ENCODE measurements at places on chromosomes 3 and 15.

DNA sequence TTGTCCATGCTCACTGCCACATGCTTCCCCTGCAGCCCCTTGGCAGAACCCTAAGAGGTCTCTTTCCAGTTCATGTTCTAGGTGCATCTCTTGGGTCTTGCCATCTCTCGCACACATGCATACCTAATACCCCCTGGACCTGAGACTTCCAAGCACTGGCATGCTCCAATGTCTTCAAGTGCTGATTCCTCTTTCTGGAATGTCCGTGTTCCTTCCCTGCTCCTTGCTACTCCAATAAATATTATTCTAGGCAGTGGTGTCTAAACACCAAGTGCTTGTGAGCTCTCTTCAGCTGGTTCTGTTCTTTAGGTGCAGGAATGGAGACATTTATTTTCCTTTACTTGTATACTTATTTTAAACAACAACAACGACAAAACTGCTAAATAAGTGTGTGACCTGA lies 370.1 kb downstream of the LPP start:
- DNase-seq: no peak

GRCh38 chr15:93897377-93897776 lies 334.0 kb upstream of the MCTP2 start:
- DNase-seq: no peak

DNA sequence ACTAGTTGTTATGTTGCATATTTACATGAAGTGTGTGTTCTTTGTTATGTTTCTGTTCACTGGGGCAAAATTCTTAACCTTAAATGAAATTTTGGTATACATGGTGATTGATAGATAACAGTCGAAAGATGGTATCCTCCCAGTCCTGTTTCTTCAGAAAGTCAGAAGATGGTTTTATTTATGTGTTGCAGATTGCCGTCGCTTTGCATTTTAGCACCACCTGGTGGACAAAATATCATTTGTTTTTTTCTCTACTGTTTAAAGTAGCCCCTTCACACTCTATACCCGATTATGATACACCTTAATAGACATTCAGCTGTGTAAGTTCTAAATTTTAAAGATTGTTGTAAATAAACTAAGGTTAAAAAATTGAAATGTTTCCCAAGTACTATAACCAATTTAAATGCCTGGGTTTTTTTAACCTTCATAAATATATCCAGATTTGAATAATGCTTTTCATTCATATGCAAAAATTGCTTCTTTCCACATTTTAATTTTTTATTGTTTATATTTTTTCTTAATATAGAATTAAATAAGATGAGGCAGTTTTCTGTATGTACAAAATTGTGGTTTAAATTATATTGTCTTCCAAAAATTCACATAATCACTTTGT lies 152.2 kb downstream of the ALCAM start:
- DNase-seq: peak; percentile 13

GRCh38 chr3:114635878-114636277 lies 342.1 kb downstream of the TIGIT start:
- DNase-seq: no peak

- no peak for DNase-seq
These were observed 58.5 kb upstream of the KLF13 start for GRCh38 chr15:31268108-31268501.

GRCh38 chr3:32791833-32792232 lies 26.0 kb upstream of the TRIM71 start:
- no peak for DNase-seq

- DNase-seq: no peak
These were observed 11.5 kb upstream of the PDIA5 start for GRCh38 chr3:123055352-123055751.

GRCh38 chr3:12508291-12508700 lies 24.0 kb downstream of the TSEN2 start:
- DNase-seq: no peak

GRCh38 chr3:161393803-161394202 lies 22.5 kb upstream of the SPTSSB start:
- no peak for DNase-seq

GRCh38 chr3:33074217-33075067 lies 22.5 kb downstream of the GLB1 start:
- DNase-seq: peak; percentile 57

GRCh38 chr3:187130346-187131066 lies 8.8 kb downstream of the RPL39L start:
- DNase-seq: no peak

DNA sequence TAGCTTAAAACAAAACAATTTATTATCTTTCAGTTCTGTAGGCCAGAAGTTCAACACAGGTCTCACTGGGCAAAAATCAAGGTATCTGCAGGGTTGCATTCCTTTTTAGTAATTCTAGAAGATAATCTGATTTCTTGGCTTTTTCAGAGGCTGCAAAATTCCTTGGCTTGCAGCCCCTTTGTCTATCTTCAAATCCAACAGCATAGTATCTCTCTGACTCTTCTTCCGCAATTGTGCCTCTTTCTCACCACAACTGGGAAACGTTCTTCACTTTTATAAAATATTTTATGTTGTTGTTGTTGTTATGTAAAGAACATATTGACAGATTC lies 218.7 kb downstream of the STXBP5L start:
- no peak for DNase-seq

- no peak for DNase-seq
These were observed 8.4 kb downstream of the SHF start for GRCh38 chr15:45179221-45179985.

DNA sequence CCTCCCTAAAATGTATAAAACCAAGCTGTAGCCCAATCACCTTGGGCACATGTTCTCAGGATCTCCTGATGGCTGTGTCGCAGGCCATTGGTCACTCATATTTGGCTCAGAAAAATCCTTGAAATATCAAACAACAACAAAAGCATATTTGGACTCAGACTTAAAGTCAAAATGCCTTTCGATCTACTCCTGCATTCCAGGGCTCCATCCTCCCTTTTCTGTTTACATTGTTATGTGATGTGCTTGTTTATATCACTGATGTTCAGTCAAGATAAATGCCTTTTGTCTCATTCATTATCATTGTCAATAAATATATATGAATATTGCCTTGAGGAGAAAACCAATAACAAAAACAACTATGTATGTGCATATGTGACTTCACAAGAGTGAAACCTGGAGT lies 31.7 kb downstream of the HGD start:
- DNase-seq: no peak

DNA sequence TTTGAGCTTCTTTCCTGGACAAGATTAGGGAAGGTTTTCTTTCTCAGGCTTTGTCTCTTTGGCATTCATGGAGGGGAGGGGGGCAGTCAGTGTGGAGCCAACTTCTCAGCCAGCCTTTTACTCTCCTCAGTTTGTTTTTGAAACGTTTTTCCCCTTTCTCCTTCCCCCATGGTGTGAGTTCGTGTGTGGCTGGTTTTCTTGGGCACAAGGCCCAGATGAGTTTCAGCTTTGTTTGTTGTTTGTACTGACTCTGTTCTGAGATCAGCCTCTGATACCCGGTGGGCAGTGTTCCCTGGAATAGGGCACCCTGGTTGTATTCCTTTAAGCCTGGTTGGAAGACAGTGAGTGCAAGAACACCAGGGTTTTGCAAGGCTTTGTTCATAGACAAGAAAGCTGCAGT lies 168.2 kb upstream of the RARB start:
- DNase-seq: no peak

- DNase-seq: no peak
These were observed 23.9 kb upstream of the PLSCR2 start for GRCh38 chr3:146493221-146493620.

GRCh38 chr3:16432714-16433113 lies 80.8 kb downstream of the RFTN1 start:
- DNase-seq: no peak

DNA sequence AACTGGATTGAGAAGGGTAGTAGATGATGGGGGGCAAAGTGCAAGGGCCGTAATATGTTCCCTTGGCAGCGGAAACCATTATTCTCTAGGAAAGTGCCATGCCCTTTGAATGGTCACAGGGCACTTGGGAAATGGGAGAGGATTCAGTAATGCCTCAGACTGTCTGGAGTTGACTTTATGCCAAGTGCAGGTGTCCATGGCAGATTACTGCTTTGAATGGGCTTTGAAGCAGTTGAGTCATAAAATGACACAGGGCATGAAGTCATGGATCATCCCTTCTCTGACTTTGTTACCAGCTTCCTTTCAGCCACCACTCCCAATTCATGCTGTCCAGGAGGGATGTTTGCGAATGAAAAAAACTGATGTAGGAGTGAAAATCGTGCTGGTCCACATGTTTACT lies 20.1 kb downstream of the AADACL2 start:
- DNase-seq: no peak

DNA sequence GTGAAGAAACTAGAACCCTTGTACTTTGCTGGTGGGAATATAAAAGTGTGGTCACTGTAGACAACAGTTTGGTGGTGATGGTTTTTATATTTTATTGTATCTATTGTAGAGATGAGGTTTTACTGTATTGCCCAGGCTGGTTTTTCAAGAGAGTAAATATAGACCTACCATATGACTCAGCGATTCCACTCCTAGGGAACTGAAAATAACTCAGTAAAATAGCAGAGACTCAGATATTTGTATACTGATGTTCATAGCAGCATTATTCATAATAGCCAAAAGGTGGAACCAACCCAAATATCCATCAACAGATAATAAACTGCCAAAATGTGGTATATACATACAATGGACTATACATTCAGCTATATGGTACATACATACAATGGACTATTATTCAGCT lies 68.8 kb upstream of the IL12A start:
- DNase-seq: no peak

- DNase-seq: no peak
These were observed 10.9 kb upstream of the ISL2 start for GRCh38 chr15:76325704-76326103.

GRCh38 chr15:59352683-59353082 lies 20.0 kb downstream of the MYO1E start:
- no peak for DNase-seq

GRCh38 chr3:151900460-151900859 lies 27.0 kb downstream of the SUCNR1 start:
- no peak for DNase-seq

- DNase-seq: no peak
These were observed 427.5 kb downstream of the VGLL3 start for GRCh38 chr3:86563400-86563970.

- no peak for DNase-seq
These were observed 102.8 kb downstream of the IL12A start for GRCh38 chr3:160091441-160091840.

- no peak for DNase-seq
These were observed 42.5 kb downstream of the TFRC start for GRCh38 chr3:196039359-196039758.

DNA sequence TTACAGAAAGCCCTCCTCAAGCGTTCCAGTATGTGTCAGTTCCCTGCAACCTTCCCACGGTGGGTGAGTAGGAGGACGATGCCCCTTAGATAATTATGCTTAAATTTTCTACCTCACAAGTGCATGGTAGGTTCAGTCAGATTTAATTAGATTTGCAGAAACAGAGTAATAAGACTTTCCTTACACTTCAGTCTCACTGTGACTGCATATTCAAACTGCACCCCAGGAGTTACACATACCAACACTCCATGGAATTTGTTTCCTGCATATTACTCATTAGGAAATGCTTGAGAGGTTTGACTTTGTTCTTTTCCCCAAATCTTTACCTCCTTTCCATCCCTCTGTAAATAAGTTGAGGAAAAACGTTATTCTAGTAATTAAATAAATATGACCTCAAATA lies 108.8 kb downstream of the ARRDC4 start:
- DNase-seq: no peak

- DNase-seq: no peak
These were observed 129.8 kb upstream of the CTDSPL start for GRCh38 chr3:37731895-37732294.

DNA sequence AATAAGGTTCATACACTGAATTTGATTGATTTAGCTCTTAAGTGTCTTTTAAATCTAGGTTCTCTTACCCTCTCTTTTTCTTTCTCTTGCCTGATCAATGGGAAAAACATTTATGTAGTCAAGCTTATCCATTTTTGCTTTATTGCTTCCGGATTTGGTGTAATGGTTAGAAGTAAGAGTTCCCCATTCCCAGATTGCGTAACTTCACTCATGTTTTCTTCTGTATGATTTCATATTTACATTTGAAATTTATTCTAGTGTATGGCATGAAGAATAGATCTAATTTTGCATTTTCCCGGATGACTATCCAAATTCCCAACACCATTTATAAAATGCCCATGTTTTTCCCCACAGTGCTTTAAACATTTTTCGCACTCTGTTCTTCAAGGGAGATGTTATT lies 27.9 kb upstream of the SV2B start:
- DNase-seq: no peak

GRCh38 chr3:6216135-6217026 lies 644.5 kb upstream of the GRM7 start:
- DNase-seq: no peak

DNA sequence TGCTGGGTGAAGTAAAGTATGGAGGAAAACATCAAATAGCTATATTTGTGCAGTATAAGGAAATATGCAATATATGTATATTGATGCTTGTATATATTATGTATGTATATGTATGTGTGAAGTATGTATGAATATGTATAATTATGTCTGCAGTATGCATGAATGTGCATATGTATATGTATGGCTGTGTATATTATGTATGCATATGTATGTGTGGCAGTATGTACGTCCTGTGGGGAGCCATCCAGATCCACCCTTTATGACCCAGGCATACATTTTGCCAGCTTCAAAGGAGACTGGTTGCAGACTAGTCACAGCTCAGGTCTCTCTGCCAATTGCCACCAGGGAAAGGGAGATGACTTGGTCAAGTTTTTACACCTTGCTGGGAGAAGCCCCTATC lies 24.1 kb downstream of the CCDC54 start:
- DNase-seq: no peak

DNA sequence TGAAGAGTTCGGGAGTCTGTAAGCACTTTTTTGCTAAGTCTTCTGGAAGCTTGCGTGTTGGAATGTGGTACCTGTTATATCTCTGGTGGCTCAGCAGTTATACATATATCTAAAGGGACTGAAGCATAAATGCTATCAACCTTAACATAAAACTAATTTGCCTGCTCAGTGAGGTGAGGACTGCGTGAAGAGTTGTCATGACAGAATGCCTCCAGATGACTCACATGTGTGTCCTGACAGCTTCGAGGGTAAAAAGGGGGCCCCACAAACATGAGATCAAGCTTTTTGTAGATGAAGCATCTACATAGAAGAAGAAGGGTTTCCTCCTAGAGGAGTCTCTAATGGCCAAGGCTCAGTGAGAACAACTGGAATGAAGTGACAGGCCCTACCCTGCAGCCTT lies 88.8 kb upstream of the C3orf80 start:
- no peak for DNase-seq

DNA sequence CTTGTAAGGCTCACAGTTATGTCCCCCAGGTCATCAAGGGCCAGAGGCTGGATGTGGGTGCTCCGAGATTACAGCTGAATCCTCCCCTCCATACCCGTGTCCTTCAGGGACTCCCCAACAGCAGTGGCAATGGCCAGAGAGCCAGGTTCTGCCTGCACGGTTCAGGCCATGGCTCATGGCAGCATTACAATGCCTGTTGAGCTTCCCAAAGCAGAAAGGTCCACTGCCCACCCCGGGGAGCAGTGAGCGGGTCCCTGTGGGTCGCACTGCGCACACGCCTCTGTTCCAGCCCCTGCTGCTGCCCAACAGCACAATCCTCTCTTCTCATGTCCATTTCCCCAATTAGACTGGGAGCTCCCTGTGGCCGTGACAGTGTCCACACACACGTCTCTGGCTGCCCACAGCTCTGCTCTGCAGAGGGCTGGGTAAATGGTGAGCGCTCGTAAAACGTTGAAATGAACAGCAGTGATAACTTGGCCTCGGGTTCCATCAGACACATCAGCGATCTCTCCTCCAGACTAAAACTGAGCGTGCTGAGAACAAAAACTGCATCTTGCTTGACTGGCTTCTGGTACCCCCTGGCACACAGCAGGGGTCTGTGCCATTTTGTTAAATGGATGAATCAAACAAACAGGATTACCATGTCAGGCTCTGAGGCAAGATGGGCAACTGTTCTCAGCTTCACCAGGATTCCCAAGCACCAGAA lies 80.4 kb downstream of the VGLL4 start:
- DNase-seq: no peak

Measured in GM12891 (cell line).